8988T (cell line): ENCODE measurements at places on chromosomes 12 and 14.

DNA sequence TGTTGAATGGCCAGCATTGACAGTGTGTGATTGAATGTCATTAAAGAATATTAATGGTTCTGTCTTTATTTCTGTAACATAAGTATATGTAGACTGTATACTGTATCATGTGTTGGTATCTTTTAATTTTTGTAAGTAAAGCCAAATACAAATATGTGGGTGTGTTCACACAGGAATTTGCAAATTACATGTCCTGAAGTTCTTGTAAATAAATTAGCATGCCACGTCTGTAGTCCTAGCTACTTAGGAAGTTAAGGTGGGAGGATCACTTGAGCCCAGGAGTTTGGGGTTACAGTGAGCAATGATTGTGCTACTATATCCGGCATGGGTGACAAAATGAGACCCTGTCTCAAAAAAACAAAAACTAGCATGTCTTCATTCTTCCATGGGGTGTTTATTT is 99.1 kb downstream of the KICS2 start:
- DNase-seq, result no peak

DNA sequence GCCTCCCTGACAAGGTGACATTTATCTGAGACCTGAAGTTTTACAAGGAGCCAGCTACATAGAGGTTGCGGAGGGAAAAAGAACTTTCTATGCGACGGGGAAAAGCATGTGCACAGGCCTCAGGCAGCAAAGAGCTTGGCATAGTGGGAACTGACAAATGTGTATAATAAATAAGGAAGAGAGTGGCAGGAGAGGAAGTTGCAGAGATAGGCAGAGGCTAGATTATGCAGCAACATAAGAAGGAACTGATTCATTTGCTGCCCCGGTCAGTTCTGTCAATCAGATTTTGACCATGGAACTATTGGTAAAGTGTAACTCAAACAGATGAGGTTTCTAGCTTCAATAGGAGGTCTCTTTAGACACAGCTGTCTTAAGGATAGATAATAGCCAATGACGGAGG is 33.7 kb upstream of the RIC8B start:
- no peak for DNase-seq

GRCh38 chr12:124917841-124918621 is 3.6 kb upstream of the UBC start:
- no peak for DNase-seq

DNA sequence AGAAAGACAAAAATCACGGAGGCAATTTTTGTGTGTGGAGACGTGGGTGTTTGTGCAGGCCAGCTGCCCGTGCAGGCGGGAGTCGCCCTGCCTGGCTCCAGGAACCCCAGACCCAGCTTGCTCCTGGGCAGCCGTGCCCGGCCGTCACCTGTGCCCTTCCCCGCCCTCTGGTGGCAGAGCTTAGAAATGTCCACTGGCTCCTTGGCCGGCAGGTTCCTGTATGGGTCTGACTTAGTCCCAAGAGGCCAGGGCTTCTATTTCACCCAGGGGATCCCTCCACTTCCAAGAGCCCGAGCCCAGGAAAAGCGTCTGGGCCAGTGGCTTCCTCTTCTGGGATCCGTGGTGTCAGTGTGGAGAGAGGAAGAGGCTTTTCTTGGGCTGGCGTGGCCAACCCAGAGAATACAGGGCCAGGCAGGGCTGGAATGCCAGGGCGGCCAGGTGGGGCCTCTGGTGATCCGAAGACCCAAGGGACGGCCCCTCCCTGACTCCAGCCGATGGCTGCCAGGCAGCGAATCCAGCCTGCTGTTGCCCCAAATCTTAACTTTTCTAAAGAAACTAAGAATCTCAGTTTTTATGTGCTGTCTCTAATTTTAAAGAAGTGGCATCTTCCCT is 120.9 kb downstream of the TMEM132C start:
- DNase-seq, result no peak

- DNase-seq, result peak; percentile 21
These were observed 184.5 kb upstream of the CRY1 start for GRCh38 chr12:107277855-107278254.
